Right forelimb (tissue), 1 donor: ENCODE measurements at places on chromosomes 11 and 22.

GRCh38 chr11:34787895-34788294, 128.3 kb downstream of the APIP start:
- DNase-seq = no peak

- no peak for DNase-seq
These were observed 29.8 kb upstream of the EED start for GRCh38 chr11:86214710-86215109.

GRCh38 chr22:25574736-25575135, 10.3 kb downstream of the GRK3 start:
- no peak for DNase-seq

DNA sequence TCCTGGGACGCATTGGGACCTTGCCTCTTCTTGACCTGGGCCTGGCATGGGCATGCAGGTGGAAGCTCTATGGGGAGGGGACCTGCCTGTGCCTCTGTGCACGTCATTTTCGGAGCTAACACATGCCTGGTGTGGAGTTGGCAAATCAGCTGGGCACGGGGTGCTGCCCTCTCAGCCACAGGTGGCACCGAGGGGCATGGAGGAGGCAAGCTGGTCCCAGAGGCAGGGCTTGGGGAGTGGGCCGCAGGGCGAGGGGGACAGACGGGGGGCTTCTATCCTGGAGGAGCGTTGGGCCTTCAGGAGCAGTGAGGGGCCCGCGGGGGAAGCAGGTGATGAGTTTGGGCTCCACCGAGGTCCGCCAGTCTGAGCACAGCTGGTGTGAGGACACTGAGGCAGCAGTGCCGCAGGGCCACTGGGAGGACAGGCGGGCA, 362.0 kb downstream of the TBC1D22A start:
- DNase-seq = no peak

DNA sequence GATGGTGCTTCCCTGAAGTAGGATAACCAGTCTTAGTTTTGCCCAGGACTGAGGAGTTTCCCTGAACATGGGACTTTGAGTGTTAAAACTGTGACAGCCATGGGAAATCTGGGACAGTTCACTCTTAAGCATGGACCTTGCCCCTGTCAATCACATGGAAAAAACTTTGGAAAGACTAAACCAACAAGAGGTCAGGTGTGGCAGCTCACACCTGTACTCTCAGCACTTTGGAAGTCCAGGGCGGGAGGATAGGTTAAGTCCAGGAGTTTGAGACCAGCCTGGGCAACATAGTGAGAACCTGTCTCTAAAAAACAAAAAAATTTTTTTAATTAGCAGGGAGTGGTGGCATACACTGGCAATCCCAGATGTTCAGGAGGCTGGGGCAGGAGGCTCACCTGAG, 3.3 kb upstream of the AMBRA1 start:
- no peak for DNase-seq

- DNase-seq = no peak
These were observed 18.9 kb downstream of the LIF start for GRCh38 chr22:30227438-30228228.

GRCh38 chr22:28332410-28332809, 347.2 kb downstream of the TTC28 start:
- DNase-seq = no peak

- no peak for DNase-seq
These were observed 84.1 kb downstream of the CEP164 start for GRCh38 chr11:117411736-117412135.

DNA sequence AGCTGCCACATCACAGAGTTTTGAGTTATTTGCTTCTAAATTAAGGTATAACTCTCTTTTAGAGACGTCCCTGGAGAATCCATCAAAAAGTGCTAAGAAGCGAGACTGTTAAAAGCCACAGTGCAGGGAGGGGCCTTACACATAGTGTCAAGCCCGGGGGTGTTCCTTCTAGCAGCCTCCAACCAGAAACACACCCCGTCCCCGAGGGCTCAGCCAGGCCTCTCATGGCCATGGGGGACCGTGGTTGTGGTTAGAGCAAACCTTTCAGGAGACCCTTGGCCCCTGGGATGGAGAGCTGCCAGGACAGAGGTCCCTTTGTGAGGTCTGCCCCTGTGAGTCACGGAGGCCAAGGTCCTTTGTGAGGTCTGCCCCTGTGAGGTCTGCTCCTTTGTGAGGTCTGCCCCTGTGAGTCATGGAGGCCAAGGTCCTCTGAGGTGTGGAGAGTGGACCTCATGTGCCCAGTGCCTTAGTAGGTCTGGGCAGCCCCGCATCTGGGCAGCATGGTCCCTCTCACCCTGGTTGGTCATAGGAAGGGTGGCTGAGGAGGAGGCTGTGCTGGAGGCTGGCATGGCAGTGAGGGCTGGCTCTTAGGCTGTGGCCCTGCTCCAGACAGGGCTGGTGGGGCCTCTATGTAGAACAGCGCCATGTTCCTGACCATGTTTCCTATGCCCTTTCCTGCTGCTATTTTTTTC, 5.4 kb downstream of the GNAZ start:
- no peak for DNase-seq

DNA sequence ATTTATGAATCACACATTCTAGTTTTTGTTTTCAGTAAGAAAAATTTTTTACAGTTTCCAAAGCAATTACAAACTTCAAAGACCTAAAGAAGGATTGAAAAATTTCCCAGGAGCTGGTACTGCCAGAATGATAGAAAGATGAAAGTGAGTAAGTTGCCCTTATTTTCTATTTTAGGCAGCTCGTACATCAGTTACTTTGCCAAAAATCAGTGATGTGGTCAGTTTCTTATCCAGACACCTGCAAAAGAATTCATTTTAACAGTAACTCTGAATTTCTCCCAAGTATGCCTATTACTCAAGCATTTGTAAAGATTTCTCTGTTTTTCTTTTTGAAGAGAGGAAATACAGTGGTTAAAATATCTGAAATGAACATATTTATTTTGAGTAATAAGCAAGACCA, 976.3 kb upstream of the RAG2 start:
- DNase-seq = no peak

DNA sequence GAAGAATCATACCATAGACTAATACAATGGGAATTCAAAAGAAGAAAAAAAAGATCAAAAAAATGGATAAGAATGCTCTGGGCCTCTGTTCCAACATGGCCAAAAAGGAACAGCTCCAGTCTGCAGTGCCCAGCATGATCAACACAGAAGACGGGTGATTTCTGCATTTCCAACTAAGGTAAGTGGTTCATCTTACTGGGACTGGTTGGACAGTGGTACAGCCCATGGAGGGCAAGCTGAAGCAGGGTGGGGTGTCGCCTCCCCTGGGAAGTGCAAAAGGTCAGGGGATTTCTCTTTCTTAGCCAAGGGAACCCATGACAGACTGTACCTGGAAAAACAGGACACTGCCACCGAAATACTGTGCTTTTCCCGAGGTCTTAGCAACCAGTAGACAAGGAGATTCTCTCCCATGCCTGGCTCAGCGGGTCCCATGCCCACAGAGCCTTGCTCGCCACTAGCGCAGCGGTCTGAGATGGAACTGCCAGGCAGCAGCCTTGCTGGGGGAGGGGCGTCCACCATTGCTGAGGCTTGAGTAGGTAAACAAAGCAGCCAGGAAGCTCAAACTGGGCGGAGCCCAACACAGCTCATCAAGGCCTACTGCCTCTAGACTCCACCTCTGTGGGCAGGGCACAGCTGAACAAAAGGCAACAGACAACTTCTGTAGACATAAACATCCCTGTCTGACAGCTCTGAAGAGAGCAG, 428.4 kb downstream of the MN1 start:
- DNase-seq = no peak
